ENCODE measurements at places on chromosomes 2 and 18. TPM values are rescaled to one million over a fixed set of nuclear protein-coding genes. Genes with fewer than 3 reads are reported as not detected.

Gene CDH19
- total RNA-seq: not detected

Gene RHBDD1
- total RNA-seq: 43.8 TPM

Gene DYNAP
- total RNA-seq: not detected

Gene CRYGD
- total RNA-seq: not detected

- DNase-seq: no peak
- no peak overlapping the region for H3K27ac ChIP-seq
- no peaks in the 10 kb centered on the region for H3K4me1 ChIP-seq
- H3K4me3 ChIP-seq: no peak overlapping the region
- no peaks in the 10 kb centered on the region for H3K36me3 ChIP-seq
These were observed 658.4 kb upstream of the FSHR start for GRCh38 chr2:49812730-49813129.

DNA sequence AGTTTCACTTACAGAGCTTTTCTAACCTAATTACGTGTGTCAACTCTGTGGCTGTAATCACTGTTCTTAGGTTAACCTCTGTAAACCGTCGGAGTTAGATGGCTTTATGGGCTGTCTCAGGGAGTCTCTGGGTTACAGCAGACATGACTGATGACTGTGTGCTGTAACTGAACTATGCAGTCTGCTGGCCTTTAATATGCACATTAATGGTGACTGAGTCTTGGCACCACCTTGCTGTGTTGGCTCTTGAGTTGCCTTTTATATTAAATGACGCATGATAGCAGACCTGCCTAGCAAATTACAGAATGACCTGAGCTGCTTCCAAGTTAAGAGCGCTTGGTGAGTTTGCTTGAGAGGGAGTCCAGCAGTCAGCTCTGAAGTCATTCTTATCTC is 90.1 kb downstream of the ACKR3 start:
- H3K27me3 ChIP-seq: peaks cover 10% of the 10 kb centered on the region
- no peak overlapping the region for H3K27ac ChIP-seq
- H3K4me1 ChIP-seq: no peaks in the 10 kb centered on the region
- H3K4me3 ChIP-seq: no peak overlapping the region
- DNase-seq: no peak

GRCh38 chr18:58929206-58929605 is 64.5 kb downstream of the ZNF532 start:
- H3K27me3 ChIP-seq: no peaks in the 10 kb centered on the region
- H3K4me3 ChIP-seq: no peak overlapping the region
- no peaks in the 10 kb centered on the region for H3K36me3 ChIP-seq
- H3K4me1 ChIP-seq: no peaks in the 10 kb centered on the region

DNA sequence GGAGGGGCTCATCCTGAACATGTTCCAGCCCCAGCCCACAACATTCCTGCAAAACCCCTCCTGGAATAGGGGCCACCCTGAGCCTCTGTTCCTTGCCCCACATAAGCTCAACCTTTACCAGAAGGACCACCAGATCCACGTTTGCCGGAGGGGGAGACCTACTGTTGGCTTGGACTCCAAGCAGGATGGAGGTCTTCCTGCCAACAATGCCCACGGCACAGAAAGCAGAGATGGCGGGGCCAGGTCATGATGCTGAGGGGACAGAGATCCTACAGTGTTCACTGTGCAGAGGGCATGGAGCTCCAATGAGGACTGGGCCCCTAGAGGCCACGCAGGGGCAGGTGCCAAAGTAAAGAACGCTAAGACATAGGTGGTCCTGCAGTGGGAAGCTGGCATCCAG is 98.5 kb upstream of the RAB6C start:
- peaks cover 15% of the 10 kb centered on the region for H3K4me1 ChIP-seq
- no peaks in the 10 kb centered on the region for H3K36me3 ChIP-seq
- H3K4me3 ChIP-seq: no peak overlapping the region

DNA sequence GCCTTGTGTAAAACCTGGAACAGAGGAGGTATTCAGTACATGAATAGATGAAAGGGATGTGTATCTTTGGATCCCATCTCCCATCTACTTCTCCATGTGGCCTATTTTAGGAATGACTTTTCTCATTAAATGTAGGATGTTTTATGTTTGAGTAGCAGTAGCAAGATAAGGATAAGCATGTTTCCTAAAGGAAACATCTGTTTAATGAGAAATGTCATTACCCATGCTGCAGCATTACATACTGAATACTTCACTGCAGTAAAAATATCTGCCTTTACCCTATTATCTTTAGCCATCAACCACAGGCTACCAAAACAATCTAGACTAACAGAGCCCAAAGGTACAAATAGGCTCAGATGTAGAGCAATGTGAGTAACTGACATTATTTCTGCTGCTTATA is 419.2 kb upstream of the CYRIA start:
- no peaks in the 10 kb centered on the region for H3K27me3 ChIP-seq
- DNase-seq: no peak
- H3K27ac ChIP-seq: no peak overlapping the region
- H3K4me3 ChIP-seq: no peak overlapping the region

GRCh38 chr2:623130-623922 is 53.9 kb downstream of the TMEM18 start:
- no peaks in the 10 kb centered on the region for H3K27me3 ChIP-seq
- no peaks in the 10 kb centered on the region for H3K36me3 ChIP-seq
- no peak overlapping the region for H3K27ac ChIP-seq
- DNase-seq: no peak

GRCh38 chr2:36663851-36664695 is 32.4 kb upstream of the VIT start:
- H3K27ac ChIP-seq: no peak overlapping the region
- no peaks in the 10 kb centered on the region for H3K36me3 ChIP-seq
- no peaks in the 10 kb centered on the region for H3K4me1 ChIP-seq
- peaks cover 6% of the 10 kb centered on the region for H3K27me3 ChIP-seq
- DNase-seq: peak; percentile 14

DNA sequence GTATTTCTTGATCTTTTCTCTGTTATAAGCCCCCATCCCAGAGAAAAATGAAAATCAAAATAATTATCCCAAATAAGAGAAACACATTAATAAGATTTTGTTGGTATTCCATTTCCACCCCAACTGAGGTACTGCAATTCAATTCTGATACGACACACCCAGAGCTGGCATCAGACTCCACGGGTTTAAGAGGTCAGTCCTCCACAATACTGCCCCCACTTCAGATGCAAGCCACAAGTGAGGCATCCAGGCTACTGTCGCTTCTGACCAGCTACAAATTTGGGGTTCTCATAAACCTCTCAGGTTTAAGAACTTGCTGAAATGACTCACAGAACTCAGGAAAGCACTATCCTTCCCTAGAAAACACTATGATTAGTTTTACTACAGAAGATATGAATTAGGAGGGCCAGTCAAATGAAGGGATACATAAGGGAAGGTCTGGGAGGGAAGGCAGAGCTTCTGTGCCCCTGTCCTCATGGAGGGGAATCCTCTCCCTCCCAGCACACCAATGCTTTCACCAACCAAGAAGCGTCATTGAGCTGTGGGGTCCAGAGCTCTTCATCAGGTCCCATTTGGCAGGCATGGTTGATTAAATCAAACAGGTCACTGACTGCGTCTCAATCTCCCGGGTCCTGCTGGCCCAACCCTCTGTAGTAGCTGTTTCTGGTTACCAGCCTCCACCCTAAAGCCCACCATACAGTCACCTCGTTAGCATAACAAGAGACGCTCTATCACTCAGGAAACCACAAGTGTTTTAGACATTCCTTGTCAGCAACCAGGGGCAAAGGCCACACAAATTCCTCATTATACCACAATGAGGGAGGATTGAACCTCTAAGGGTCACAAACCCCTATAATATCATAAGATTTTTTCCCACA is 46.2 kb downstream of the IWS1 start:
- H3K27ac ChIP-seq: no peak overlapping the region
- H3K4me1 ChIP-seq: no peaks in the 10 kb centered on the region
- DNase-seq: no peak
- H3K36me3 ChIP-seq: peaks cover 49% of the 10 kb centered on the region
- no peak overlapping the region for H3K4me3 ChIP-seq

Data from CD4-positive, alpha-beta T cell (primary cell).